NB4 (cell line): ENCODE measurements at places on chromosomes 1 and 21.
A peak's percentile ranks its signal among the peaks of the same experiment; 100 is the strongest.

DNA sequence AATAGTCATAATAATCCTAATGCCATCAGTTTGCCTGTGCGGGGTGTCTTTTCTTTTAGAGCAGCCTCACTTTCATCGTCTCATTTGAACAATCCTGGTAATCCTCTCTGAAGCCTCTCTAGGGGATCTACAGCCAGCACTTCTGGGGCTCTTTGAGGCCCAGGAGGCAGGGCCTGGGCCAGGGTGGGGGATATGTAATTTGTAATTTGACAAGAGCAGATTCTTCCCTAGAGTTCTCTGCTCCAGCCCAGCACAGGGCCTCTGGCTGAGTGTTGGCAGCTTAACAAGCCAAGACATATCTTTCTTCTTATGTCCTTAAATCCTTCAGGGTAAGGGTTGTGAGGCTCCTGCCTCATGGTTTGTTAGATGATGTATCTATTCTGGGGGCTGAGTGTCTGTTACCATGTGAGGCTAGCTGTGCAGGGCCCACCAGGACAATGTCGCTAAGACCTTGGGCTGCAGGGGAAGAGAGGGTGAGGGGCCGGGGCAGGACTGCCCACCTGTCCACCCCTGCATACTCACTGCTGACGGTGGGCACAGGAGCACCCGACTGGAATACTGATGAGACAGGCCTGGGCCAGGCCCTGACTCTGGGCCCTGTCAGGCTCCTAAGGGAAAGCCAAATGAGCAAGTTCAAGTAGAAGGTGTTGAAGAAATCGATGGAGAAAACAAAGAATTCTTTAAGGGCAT is 45.3 kb upstream of the PARP1 start:
- no peak for DNase-seq

GRCh38 chr1:50774759-50775351 is 185.2 kb downstream of the FAF1 start:
- peak; percentile 65 for DNase-seq

- no peak for DNase-seq
Measured at GRCh38 chr1:76260279-76260678, 185.7 kb downstream of the ST6GALNAC3 start.

DNA sequence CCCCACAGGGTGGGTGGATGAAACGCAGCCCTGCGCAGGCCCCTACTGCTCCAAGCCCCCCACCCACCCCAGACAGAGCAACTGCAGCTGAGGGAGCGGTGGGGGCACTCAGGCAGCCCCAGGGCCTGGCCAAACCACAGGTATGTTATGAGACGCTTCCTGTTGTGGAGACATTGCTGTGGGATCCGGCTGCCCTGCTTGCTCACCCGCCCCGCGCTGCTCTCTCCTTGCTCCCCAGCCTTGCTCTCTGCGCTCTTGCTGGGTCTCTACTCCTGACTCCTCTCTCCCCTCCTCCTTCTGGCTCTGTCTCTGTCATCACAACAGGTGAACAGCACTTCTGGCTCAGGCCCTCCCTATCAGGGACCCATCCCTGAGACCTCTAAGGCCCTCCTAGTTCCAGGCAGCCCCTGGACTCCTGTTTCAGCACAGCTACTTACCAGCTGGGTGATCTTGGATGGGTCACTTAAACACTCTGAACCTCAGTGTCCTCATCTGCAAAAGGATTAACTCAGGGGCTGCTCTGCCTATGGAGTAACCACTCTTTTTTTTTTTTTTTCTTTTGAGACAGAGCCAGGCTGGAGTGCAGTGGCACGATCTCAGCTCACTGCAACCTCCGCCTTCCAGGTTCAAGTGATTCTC is 15.9 kb downstream of the COL8A2 start:
- DNase-seq = peak; percentile 42

DNA sequence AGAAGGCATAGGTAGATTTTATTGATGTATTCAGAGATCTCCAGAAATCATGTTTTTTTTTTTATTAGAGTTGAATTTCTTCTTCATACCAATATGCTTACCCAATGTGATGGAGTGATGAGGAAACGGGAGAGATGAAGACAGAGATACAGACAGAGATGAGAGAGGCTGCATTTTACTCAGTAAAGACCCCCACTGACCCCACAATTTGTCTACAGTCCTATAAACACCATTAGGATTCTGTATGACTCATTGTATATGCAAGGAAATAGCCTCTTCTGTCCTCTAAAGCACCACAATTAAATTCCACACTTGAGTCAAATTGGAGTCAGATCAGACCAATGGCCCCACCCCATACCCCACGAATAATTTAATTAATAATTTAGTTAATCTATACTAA is 44.0 kb downstream of the RUNX1 start:
- no peak for DNase-seq

DNA sequence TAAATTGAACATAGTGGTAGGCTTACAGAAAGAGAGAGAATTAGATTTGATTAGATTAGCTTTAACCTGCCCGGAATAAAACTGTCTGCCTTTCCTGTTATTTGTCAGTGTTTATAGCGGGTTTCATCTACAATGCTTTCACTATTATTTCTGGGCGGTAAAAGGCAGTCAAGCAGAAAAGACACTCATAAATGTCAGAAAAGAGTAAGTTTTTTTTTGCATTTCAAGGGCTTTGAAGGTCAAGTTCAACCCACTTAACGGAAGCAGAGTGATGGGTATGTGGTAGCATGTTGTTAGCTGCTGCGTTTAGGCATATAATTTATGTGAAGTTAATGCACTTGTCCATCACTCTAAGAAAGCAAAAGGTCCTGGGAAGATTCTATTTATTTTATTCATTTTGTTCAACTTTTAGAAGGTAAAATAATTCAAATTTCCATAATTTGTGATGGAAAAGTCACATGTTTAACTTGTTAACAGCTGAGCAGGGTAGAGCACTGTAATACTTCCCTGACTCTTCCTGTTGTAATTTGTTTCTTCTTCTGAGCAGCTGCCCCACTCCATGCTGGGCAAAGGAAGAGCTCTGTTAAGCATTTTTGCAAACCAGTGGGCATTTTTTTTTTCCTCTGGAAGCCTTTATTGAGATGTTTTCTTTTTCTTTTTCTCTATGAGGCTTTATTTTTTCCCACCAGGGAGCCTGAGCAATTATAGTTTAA is 220.1 kb downstream of the ST6GALNAC3 start:
- no peak for DNase-seq
